Gastrocnemius medialis (tissue), 4 donors: ENCODE measurements at places on chromosomes 11 and 22. TPM values are rescaled to one million over a fixed set of nuclear protein-coding genes. Genes with fewer than 3 reads are reported as not detected.

DNA sequence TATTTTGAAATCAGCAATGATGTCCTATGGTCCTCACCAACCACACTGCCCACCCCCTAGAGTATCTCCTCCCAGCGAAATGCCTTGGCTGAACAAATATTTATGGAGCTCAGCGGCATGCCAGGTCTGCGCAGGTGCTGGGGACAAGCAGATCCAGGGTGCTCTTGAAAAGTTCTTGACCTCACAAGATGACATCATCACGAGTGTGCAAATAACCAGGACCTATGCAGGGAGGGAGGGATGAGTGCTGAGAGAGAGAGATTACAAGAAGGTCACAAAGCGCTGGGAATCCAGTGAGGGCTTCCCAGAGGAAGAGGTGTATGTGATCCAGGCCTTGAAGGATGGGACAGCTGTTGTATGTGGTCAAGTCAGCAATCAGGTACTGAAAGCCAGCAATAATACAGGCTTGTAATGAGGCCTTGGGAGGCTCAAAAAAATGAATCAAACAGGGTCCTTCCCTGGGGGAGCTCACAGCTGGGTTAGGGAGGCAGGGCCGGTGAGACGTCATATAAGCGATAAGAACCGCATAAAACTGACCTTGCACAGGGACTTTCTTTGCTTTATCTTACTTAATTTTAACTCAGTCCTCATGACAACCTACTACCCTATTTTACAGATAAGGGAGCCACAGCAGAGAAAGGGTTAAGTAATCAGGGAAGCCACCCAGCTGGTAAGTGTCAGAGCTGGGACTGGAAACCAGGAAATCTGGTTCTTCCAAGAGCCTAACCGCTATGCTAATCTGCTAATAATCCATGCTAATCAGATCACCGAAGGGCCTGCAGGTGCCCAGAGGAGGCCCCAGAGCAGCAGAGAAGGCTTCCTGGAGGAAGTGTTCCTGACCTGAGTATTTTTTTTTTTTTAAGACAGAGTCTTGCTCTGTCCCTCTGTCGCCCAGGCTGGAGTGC is 8.2 kb downstream of the ARRB1 start:
- DNase-seq: no peak

DNA sequence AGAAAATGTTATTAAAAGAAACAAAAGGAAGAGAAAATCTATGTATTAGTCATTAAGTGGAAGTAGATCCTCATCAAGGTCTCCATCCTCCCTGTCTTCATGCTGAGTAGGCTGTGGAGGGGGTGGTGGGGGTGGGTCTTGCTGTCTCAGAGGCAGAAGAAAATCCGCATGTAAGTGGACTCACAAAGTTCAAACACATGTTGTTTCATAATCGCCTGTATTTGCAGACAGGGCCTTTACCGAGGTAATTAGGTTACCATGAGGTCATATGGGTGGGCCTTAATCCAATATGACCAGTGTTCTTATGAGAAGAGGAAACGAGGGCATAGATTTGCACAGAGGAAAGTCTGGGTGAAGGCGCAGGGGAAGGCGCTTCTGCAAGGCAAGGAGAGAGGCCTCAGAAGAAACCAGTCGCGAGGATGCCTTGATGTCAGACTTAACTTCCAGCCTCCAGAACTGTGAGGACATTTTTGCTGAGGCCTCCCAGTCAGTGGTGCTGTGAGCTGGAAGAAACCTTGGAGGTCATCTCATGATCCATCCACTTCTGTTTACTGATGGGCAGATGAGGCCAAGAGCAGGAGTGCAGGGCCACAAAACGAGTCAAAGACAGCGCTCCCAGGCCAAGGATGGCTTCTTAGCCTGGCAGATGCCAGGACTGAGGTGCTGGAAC is 49.3 kb upstream of the THY1 start:
- no peak for DNase-seq

DNA sequence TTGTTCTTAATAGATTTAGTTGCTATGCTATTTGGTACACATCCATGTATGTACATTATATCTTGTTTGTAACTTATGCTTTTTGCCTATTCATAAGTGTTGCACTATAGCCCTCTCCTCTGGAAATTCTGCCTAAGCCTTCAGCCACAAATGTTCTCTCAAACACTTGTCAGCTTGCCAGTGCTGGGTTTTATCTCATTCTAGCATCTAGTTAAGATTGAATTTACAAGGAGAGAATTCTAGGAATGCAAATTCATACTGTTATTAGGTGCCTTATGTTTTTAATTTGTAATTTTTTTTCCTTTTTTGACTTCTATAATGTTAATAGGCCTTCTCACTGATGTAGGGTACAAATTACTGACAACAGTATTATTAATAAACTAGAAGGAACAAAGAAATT is 14.6 kb upstream of the CTSC start:
- DNase-seq: no peak

GRCh38 chr22:37117092-37117491 is 7.6 kb upstream of the TMPRSS6 start:
- no peak for DNase-seq

DNA sequence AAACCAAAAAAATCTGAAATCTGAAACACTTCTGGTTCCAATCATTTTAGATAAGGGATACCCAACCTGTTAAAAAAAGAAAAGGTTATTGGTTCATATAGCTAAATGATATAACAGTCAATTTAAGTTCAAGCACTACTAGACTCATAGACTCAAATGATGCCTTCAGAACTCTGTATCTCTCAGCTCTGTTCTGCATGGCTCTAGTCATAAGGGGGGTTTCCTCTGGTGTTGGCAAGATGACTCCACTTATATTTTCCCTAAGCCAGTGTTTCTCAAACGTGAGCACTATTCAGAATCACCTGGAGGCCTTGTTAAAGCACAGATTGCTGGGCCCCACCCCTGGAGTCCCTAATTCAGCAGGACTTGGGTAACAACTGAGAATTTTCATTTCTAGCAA is 11.5 kb upstream of the RRAS2 start:
- no peak for DNase-seq

GRCh38 chr11:19774817-19775580 is 62.4 kb downstream of the NAV2 start:
- no peak for DNase-seq

DNA sequence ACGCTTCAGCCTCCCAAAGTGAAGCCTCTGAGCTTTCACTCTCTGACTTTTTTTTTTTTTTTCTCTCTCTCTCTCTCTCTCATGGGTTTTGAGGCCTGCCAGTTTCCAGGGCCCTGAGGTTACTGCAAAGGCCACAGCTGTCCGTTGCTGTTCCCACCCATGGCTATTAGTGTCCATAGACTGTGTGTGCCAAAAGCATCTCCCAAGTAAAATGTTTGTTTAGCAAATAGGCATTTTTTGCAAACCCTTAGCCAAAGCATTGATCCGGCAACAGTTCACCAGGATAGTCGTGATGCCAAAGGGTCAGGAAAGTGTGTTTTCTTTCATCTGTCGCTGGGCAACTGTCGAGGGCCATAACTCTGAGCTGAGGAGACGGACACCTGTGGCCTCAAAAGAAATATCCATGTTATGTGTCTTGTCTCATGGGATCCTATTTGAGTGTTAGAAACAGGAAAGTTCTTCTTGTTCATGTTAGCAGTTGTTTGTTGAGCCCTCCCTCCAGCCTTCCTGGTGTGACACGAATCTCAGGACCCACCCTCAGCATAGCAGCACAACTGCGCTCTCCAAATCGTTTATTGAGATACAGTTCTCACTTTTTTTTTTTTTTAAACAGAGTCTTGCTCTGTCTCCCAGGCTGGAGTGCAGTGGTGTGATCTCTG is 18.4 kb downstream of the FADS2 start:
- no peak for DNase-seq

DNA sequence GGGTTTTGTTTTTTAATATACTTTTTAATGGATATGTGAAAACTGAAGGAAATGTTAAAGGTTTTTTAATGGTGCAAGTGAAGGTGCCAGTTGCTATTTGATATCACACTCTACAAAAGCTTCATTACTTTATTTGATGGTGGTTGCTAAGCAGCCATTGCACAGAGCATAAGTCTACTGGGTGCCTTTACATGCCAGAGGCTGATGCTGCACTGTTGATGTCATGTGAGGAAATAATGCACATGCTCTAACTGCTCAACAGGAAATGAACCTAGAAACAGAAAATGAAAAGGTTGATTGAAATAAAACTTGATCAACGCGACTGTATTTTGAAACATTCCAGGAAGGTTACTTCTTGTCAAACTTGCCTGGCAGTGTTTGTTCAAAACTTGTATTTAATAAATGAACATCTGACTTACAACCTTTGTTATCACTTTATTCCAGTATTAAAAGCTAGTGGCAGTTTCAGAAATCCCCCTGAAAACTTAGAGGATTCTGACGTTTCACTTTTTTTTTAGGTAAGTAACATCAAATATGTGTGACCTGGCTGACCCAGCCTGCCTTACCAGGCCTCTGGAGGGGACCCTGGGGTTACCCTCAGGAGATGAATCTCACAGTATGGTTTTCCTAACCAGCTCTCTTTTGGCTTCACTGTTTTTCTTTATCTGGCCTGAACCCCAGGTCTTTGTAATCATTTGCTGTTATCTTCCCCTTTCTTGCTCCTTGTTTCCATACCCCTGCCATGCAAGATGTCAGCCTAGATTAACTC is 2.4 kb upstream of the ATP5MG start:
- DNase-seq: no peak

DNA sequence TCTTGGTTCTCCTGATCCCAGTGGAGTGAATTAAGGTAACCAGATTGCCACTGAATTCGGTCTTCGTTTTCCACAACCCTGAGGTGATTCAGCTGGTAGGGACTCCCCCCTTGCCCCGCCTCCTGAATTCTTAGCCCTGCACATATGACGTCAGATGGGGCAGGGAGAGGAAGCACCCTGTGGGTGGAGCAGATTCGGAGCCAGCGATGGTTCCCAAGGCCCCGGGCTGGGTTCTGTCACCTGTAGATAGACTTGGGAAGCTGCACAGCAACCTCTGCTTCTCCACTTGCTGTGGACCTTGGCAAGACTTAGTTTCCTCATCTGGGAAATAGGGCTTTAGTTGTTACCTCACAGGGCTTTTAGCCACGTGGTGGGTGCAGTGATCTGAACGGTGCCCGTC is 67.8 kb downstream of the CTTN start:
- no peak for DNase-seq

GRCh38 chr11:21460082-21460481 is 732.8 kb upstream of the ANO5 start:
- DNase-seq: no peak

GRCh38 chr22:19981961-19982920 is 34.4 kb downstream of the ARVCF start:
- no peak for DNase-seq

GRCh38 chr11:116931206-116931953 is 94.0 kb upstream of the APOA1 start:
- no peak for DNase-seq

- no peak for DNase-seq
These were observed 15.4 kb upstream of the POU2AF2 start for GRCh38 chr11:111230122-111230465.

GRCh38 chr11:43819926-43820325 is 60.7 kb upstream of the ALKBH3 start:
- no peak for DNase-seq

DNA sequence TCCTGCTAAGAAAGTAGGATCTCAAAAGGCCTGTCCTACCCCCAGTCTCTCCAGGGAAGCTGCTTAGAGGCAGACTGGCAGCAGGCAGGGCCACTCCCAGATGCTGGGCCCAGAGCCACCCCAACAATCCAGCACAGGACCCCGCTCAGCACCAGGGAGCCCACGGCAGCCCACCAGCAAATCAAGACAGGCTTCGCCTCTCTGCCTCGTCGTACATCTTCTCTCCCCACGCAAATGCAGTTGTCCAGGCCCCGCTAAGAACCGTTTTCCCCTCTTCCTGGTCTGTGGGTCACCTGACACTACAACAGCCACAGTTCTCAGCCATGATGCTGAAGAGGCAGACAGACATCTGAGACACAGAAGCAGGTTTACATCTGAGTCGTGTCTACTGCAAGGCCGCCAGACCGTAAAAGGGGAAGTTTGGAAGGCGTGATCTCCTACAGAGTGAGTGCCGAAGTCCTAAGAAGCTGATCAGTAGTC is 51.1 kb downstream of the IGSF9B start:
- DNase-seq: peak; percentile 4

- no peak for DNase-seq
These were observed 793.6 kb downstream of the DLG2 start for GRCh38 chr11:84833488-84834088.

DNA sequence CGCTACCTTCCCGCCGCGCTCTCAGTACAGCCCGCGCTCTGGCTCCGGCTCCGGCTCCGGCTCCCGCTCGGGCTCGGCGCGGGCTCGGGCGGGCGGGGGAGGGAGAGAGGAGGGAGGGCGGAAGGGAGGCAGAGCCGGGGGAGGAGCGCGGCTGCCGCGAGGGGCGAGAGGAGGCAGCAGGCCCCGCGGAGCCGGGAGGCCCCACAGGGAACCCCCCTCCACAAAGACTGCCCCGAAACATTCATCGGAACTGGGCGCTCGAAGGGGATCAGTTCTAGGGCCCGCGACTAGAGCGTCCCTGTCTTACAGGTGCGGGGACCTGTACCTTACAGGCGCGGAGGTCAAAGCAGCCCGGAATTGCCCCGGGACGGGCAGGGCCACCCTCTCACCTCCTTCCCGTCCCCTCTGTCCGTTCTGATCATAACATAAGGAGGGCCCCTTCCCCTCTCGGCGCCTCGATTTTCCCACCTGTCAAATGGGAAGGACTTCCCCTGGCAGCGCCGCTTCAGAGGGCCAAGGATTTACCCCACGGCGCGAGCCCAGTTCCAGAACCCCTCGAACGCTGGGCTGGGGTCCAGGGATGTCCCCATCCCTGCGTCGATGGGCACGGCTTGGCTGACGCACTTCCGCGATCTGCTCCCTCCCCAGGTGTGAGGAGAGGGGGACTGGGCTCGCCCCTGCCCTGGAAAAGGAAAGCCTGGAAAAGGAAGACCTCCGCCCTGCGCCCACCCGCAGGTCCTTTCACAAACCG is at the start of gene SHISA8:
TSS of gene SHISA8 (minus strand) at position 40 of the 751 bp plus-strand sequence. CDS start 407 bp downstream, outside the sequence.
- no peak for DNase-seq

- no peak for DNase-seq
These were observed 265.1 kb downstream of the NELL1 start for GRCh38 chr11:20934516-20934915.

- DNase-seq: no peak
These were observed 20.4 kb downstream of the ADAMTS8 start for GRCh38 chr11:130407978-130408377.

The SFI1 gene
- 1.1 TPM for total RNA-seq

The AGBL2 gene
- not detected for total RNA-seq

The IRAG1 gene
- total RNA-seq: 4.4 TPM

The PKDREJ gene
- not detected for total RNA-seq

The ASRGL1 gene
- total RNA-seq: 10.4 TPM

The CARD18 gene
- total RNA-seq: not detected

The SCO2 gene
- 1.0 TPM for total RNA-seq

The SLC3A2 gene
- total RNA-seq: 278 TPM

The KRTAP5-9 gene
- not detected for total RNA-seq
